ENCODE measurements at places on chromosomes 6 and 20.

DNA sequence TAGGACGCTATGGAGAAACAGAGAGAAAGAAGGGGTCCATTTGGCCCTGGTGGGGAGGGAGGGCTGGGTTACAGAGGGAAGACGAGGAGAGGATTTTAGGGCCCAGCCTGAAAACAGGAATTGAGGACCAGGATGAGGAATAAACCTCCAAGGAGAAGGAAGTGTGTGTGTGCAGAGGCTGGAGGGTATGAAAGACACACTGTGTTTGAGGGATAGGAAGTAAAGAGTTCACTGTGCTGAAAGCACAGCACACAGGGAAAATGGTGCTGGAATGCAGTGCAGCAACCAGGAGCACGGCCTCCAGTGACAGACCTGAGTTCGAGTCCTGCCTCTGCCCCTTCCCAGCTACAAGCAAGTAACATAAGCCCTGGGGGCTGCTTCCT is 7.8 kb downstream of the MBOAT1 start:
- H3K27ac ChIP-seq = peak overlapping the region; percentile 57
- H3K4me1 ChIP-seq = peaks cover 17% of the 10 kb centered on the region
- DNase-seq = no peak
- no peaks in the 10 kb centered on the region for H3K36me3 ChIP-seq
- H3K27me3 ChIP-seq = no peaks in the 10 kb centered on the region
- H3K4me3 ChIP-seq = no peak overlapping the region

DNA sequence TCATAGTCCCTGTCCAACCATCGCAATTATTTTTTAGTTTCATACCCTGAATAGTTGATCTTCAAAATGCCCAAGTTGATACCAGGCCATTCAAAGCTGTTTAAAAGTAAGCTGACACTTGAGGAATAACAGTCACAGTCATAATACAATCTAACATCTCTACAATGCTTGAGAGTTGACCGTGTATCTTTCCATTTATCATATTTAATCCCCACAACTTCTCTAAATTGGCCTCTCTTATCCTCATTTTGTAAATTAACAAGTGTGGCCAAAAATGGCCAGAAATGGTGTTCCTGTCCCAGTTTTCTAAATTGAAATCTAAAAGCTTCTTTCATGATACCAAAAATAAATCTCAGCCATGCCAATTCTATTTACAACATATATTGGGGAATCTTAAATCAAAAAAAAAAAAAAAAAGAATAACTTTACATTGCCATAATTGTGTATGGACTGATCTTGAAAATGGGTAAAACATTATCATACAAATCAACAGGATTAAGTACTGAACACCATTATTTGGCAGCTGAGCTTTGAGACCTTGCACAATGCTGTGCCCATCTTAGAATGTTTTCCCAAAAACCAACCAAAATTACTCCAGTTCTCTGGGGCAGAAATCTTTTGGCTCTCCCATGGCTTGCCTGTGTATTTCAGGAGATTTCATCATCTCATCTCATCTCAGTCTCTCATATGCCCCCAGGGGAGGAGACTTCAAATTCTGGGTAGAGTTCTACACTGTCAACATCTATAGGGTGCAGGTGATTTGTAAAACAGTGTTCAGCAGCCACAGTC is 448.7 kb upstream of the JARID2 start:
- no peak overlapping the region for H3K4me3 ChIP-seq
- no peak overlapping the region for H3K27ac ChIP-seq
- peaks cover 13% of the 10 kb centered on the region for H3K4me1 ChIP-seq
- DNase-seq = peak; percentile 44
- no peaks in the 10 kb centered on the region for H3K27me3 ChIP-seq

- H3K27ac ChIP-seq = no peak overlapping the region
- peaks cover 47% of the 10 kb centered on the region for H3K27me3 ChIP-seq
- H3K4me3 ChIP-seq = no peak overlapping the region
- no peak for DNase-seq
- no peaks in the 10 kb centered on the region for H3K36me3 ChIP-seq
Measured at GRCh38 chr20:21534453-21534852, 20.6 kb upstream of the NKX2-2 start.

DNA sequence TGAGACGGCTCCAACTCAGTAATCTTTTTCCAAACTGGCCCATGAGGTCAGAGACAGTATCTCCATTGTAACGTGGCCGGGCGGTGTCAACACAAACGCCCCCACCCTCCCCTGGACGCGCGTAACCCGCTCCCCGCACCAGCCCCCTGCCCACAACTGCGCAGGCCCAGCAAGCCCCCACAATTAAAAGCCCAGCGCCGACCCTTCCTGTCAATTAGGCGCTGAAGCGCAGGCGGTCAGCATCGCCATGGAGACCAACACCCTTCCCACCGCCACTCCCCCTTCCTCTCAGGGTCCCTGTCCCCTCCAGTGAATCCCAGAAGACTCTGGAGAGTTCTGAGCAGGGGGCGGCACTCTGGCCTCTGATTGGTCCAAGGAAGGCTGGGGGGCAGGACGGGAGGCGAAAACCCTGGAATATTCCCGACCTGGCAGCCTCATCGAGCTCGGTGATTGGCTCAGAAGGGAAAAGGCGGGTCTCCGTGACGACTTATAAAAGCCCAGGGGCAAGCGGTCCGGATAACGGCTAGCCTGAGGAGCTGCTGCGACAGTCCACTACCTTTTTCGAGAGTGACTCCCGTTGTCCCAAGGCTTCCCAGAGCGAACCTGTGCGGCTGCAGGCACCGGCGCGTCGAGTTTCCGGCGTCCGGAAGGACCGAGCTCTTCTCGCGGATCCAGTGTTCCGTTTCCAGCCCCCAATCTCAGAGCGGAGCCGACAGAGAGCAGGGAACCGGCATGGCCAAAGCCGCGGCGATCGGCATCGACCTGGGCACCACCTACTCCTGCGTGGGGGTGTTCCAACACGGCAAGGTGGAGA is at the start of the genes HSPA1A and HSPA1L:
Gene HSPA1A, plus strand, starts transcription at position 519 of the 814 bp plus-strand sequence. Its CDS starts 214 bp downstream, at position 733.
Gene HSPA1L, minus strand, starts transcription at position 259 of the 814 bp plus-strand sequence. CDS start 3,311 bp downstream, outside the sequence.
- H3K4me1 ChIP-seq = no peaks in the 10 kb centered on the region
- DNase-seq = peak; percentile 97
- no peaks in the 10 kb centered on the region for H3K36me3 ChIP-seq
- peak within 1 kb of the TSS; percentile 39 for H3K4me3 ChIP-seq
- no peaks in the 10 kb centered on the region for H3K27me3 ChIP-seq

DNA sequence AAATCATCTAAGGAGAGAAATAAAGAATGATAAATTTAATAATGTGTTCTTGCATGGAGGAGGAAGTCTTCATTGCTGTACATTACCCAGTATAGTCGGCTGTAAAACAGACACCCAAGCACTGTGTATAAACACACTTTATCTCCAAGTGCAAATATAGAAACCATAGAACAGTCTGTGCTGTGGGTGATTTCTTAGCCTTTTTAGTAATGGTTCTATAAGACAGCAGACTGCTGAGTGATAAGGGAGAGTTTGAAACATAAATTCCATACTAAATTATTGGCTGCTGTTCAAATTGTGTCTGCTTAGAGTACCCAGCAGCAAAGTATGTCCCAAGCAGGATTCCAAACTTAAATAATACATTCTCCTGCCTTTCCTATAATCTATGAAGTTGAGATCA is 4.6 kb downstream of the FILIP1 start:
- DNase-seq = peak; percentile 71
- peaks cover 3% of the 10 kb centered on the region for H3K36me3 ChIP-seq
- peak overlapping the region; percentile 64 for H3K4me3 ChIP-seq
- no peaks in the 10 kb centered on the region for H3K27me3 ChIP-seq

- no peak overlapping the region for H3K27ac ChIP-seq
- H3K36me3 ChIP-seq = no peaks in the 10 kb centered on the region
- no peak for DNase-seq
- no peaks in the 10 kb centered on the region for H3K27me3 ChIP-seq
- no peak overlapping the region for H3K4me3 ChIP-seq
- H3K4me1 ChIP-seq = no peaks in the 10 kb centered on the region
Measured at GRCh38 chr6:130105996-130106704, 87.8 kb downstream of the L3MBTL3 start.

- H3K36me3 ChIP-seq = no peaks in the 10 kb centered on the region
- DNase-seq = peak; percentile 58
- no peaks in the 10 kb centered on the region for H3K27me3 ChIP-seq
- no peak within 1 kb of the TSS for H3K27ac ChIP-seq
Measured at GRCh38 chr20:59006864-59007664, at the start of gene CTSZ. Gene CTSZ (minus strand): TSS chr20:59007254. CDS start chr20:59007128, 126 bp downstream.

DNA sequence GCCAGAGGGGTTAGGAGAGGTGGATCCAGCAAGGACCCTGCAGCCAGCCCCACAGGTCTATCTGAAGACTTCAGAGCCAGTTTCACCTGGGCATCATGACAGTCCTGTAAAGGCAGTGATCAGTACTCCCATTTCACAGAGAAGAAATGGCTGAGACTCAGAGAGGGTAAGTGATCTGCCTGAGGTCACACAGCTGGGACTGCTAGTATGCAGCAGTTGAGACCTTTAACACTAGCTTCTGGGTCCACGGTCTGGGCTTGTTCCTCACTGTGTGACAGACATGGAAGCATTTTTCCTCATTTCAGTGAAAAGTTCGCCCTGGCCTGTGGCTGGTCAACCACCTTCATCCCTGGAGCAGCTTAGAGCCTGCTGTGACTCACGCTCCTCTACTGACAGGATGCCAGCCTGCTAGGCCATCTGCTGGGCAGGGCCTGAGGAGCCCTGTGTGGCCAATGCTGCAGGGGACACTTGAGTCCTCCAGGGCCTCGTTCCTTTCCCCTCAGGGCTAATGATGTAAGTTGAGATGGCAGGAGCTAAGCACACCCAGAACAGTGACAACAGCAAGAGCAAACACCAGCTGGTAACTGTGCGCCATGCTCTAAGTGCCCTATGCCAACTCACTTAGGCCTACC is 192.0 kb downstream of the LRFN2 start:
- H3K4me1 ChIP-seq = no peaks in the 10 kb centered on the region
- no peak overlapping the region for H3K27ac ChIP-seq
- DNase-seq = no peak

- peaks cover 1% of the 10 kb centered on the region for H3K36me3 ChIP-seq
- H3K4me3 ChIP-seq = peak within 1 kb of the TSS; percentile 72
- peak; percentile 85 for DNase-seq
- peaks cover 12% of the 10 kb centered on the region for H3K4me1 ChIP-seq
- peak within 1 kb of the TSS; percentile 73 for H3K27ac ChIP-seq
Measured at GRCh38 chr6:33208091-33208967, at the start of gene RING1. Gene RING1 (plus strand): TSS chr6:33208500. CDS start chr6:33208823, 323 bp downstream.

DNA sequence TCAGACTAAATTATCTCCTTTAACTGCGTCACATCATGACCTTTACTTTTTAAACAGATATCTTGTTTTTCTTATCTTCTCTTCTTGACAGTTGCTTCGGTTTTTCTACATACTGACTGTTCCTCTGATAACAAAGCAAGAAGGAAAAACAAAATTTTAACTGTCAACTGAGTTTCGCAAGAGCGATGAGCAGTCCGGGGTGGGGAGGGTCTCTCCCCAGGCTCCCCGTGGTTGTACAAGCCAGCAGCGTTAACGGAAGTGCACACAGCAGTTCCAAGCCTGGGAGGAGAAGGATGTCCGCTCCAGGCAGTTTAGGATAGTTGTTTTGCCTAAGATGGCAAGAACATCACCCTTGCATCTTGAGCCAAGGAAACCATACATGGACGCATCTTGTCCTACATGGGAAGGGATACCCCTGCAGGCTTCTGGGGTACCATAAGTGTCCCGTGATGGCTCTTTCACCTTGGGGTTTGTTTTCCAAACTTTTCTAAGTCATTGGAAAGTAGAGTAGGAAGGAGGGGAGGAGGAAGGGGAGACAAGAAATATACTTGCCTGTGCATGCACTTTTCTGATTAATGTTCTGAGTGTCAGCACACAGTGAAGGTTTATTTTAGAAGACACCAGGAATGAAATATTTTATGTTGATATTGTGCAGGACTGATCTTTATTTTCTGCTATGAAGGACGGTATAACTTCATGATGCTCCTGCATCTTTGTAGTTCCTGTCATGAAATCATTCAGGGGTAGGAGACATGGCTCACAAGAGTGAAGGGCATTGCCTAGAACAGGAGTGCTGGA is 20.8 kb downstream of the SLC24A3 start:
- no peak overlapping the region for H3K4me3 ChIP-seq
- no peaks in the 10 kb centered on the region for H3K4me1 ChIP-seq
- H3K27ac ChIP-seq = no peak overlapping the region
- H3K36me3 ChIP-seq = no peaks in the 10 kb centered on the region

- no peaks in the 10 kb centered on the region for H3K36me3 ChIP-seq
- no peaks in the 10 kb centered on the region for H3K4me1 ChIP-seq
- DNase-seq = no peak
- H3K4me3 ChIP-seq = no peak overlapping the region
- H3K27ac ChIP-seq = no peak overlapping the region
Measured at GRCh38 chr6:53920881-53921280, 126.1 kb downstream of the LRRC1 start.

DNA sequence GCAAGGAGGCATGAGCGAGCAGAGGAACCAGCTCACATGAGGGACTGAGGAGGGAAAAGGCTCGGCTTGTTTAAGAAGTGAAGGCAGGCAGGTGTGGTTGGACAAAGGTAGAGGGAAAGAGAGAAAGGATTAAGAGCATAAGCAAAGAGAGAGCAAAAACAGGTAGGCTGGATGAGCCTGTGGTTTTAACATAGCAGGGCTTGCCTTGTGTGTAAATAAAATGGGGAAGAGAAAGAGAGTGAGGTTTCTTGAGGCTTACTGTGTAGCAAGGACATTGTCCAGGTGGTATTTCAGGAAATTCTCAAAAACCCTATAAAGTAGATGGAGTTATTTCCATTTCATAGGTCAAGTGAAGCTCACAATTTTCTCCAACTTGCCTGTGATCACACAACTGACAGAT is 93.9 kb upstream of the HDAC2 start:
- H3K4me1 ChIP-seq = peaks cover 58% of the 10 kb centered on the region
- DNase-seq = no peak

- DNase-seq = no peak
- H3K4me1 ChIP-seq = no peaks in the 10 kb centered on the region
- no peak overlapping the region for H3K4me3 ChIP-seq
- no peaks in the 10 kb centered on the region for H3K27me3 ChIP-seq
- no peaks in the 10 kb centered on the region for H3K36me3 ChIP-seq
Measured at GRCh38 chr6:41274256-41274655, 12.2 kb downstream of the TREM1 start.

- no peak overlapping the region for H3K27ac ChIP-seq
- H3K36me3 ChIP-seq = peaks cover 7% of the 10 kb centered on the region
- H3K4me1 ChIP-seq = no peaks in the 10 kb centered on the region
- H3K4me3 ChIP-seq = no peak overlapping the region
- no peak for DNase-seq
Measured at GRCh38 chr6:3022765-3023662, 23.3 kb downstream of the NQO2 start.

DNA sequence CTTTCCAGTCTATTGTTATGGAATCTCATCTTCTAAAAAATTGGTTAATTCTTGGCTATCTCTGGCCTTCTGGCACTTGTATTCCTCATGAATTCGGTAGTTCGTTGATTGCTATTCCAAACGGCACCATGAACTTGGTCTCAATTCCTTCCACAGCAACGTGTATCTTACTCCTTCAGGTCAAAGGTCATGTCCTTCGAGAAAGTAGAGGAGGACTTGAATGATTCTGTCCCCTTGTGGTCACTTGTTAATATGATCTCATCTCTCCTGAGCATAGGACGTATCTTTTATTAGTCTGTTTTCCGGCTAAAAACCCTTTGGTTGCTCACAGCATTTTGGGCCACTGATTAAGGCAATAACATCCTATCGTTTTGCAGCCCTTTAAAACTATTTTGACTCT is 9.4 kb downstream of the TLDC2 start:
- H3K4me3 ChIP-seq = no peak overlapping the region
- H3K36me3 ChIP-seq = no peaks in the 10 kb centered on the region
- no peaks in the 10 kb centered on the region for H3K4me1 ChIP-seq
- H3K27ac ChIP-seq = no peak overlapping the region
- no peak for DNase-seq
- no peaks in the 10 kb centered on the region for H3K27me3 ChIP-seq

GRCh38 chr6:82875573-82876185 is 190.0 kb downstream of the UBE3D start:
- H3K27me3 ChIP-seq = no peaks in the 10 kb centered on the region
- DNase-seq = no peak
- H3K36me3 ChIP-seq = no peaks in the 10 kb centered on the region
- no peaks in the 10 kb centered on the region for H3K4me1 ChIP-seq
- H3K27ac ChIP-seq = no peak overlapping the region
- H3K4me3 ChIP-seq = no peak overlapping the region

Data from cardiac muscle cell (in vitro differentiated cells and primary cell).